ENCODE measurements at places on chromosomes 6 and 20. TPM values are rescaled to one million over a fixed set of nuclear protein-coding genes. Genes with fewer than 3 reads are reported as not detected.

HLA-DOB gene
- total RNA-seq = 0.21 TPM

C6orf58 gene
- total RNA-seq = 0.09 TPM

CCHCR1 gene
- total RNA-seq = 7.5 TPM

PRKN gene
- not detected for total RNA-seq

TP53TG5 gene
- total RNA-seq = not detected

PTPRK gene
- 13.5 TPM for total RNA-seq

GSTA2 gene
- total RNA-seq = not detected

FAM209A gene
- total RNA-seq = 0.37 TPM

OPN5 gene
- not detected for total RNA-seq

FAM184A gene
- not detected for total RNA-seq

CEP162 gene
- 1.8 TPM for total RNA-seq

DEF6 gene
- 0.05 TPM for total RNA-seq

ZNF165 gene
- total RNA-seq = 0.80 TPM

TGM3 gene
- 0.12 TPM for total RNA-seq

HAO1 gene
- total RNA-seq = not detected

DEFB129 gene
- total RNA-seq = not detected

VARS1 gene
- total RNA-seq = 58.5 TPM

RNF144B gene
- total RNA-seq = 0.33 TPM

ZSCAN26 gene
- 3.9 TPM for total RNA-seq

SAMD3 gene
- total RNA-seq = not detected

YIPF3 gene
- 63.2 TPM for total RNA-seq

OVOL2 gene
- 0.35 TPM for total RNA-seq

ME1 gene
- total RNA-seq = 37.5 TPM
